ENCODE measurements at places on chromosomes 1 and 21. TPM values are rescaled to one million over a fixed set of nuclear protein-coding genes. Genes with fewer than 3 reads are reported as not detected.

Gene HMCN1
- total RNA-seq, result 142 TPM

Gene CD1C
- not detected for total RNA-seq

Gene EPHB2
- 9.3 TPM for total RNA-seq

DNA sequence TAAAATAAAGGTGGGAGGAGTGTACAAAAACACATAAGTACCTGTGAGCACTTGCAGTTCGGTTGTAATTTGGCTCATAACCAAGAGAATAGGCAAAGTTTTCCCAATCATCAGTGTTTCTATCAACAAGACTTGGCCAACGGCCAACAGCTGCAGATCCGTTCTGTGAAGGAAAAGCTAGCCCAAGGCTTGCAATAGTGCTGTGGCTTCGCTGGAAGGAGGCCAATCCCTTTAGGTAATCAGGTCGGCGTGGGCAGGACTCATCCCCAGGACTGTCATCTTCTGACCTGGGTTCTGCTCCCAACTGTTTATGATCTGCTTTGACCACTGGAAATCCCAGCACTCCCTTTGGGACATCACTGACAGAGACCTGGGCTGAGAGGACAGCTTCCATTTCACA, 107.8 kb downstream of the LYST start:
- H3K4me3 ChIP-seq, result no peak overlapping the region
- peaks cover 19% of the 10 kb centered on the region for H3K36me3 ChIP-seq
- no peak for DNase-seq
- no peaks in the 10 kb centered on the region for H3K27me3 ChIP-seq
- no peaks in the 10 kb centered on the region for H3K4me1 ChIP-seq
- H3K27ac ChIP-seq, result no peak overlapping the region

GRCh38 chr21:43717967-43718871, 710 bp upstream of the PDXK start:
- no peaks in the 10 kb centered on the region for H3K27me3 ChIP-seq
- peaks cover 34% of the 10 kb centered on the region for H3K4me1 ChIP-seq
- DNase-seq, result no peak
- peak overlapping the region; percentile 87 for H3K4me3 ChIP-seq
- no peaks in the 10 kb centered on the region for H3K36me3 ChIP-seq
- H3K27ac ChIP-seq, result no peak overlapping the region

DNA sequence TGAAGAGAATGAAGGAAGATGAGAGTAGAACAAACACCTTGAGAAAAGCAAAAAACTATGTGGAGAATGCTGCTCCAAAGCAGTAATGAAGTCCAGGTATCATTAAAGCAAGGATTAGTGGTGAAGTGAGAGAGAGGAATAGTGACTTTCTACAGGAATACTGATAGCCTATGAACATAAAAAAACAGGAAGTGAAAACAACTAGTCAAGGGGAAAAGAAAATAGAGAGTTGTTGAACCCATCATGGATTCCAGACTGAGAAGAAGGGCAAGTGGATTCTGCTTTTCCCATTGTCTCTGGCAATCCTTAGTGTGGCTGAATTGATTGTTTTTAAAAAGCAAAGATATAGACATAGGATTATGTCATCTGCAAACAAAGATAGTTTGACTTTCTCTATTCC, 119.9 kb upstream of the LHX8 start:
- no peak for DNase-seq
- no peaks in the 10 kb centered on the region for H3K4me1 ChIP-seq
- no peaks in the 10 kb centered on the region for H3K36me3 ChIP-seq
- H3K4me3 ChIP-seq, result no peak overlapping the region
- H3K27me3 ChIP-seq, result no peaks in the 10 kb centered on the region
- H3K27ac ChIP-seq, result no peak overlapping the region

DNA sequence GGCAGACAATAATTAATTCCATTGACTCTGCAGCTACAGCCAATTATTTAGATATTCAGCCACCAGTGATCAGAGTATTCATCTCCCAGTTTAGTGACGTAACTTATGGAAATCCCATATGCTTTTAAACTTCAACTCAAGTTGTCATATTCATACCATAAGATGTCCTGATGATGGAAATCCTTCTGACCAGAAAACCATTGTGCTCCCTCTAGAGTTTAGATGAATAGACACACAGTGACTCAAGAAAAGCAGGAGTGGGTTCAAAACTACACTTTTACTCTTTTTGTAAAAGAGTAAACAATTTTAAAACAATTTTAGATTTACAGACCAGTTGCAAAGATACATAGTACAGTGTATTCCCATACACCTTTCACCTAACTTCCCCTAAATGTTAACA, 463.7 kb downstream of the KCNT2 start:
- no peak for DNase-seq
- no peaks in the 10 kb centered on the region for H3K4me1 ChIP-seq
- H3K36me3 ChIP-seq, result no peaks in the 10 kb centered on the region
- no peaks in the 10 kb centered on the region for H3K27me3 ChIP-seq
- no peak overlapping the region for H3K27ac ChIP-seq

GRCh38 chr1:17531682-17532487, 7.6 kb upstream of the ARHGEF10L start:
- no peaks in the 10 kb centered on the region for H3K36me3 ChIP-seq
- no peaks in the 10 kb centered on the region for H3K27me3 ChIP-seq
- peak overlapping the region; percentile 82 for H3K27ac ChIP-seq
- peak; percentile 56 for DNase-seq
- peaks cover 68% of the 10 kb centered on the region for H3K4me1 ChIP-seq

Gene CYP4A11
- total RNA-seq, result not detected

GRCh38 chr1:182764029-182764727, 25.4 kb upstream of the NPL start:
- DNase-seq, result no peak
- H3K36me3 ChIP-seq, result no peaks in the 10 kb centered on the region
- H3K27me3 ChIP-seq, result no peaks in the 10 kb centered on the region
- no peak overlapping the region for H3K4me3 ChIP-seq
- H3K4me1 ChIP-seq, result no peaks in the 10 kb centered on the region

Gene PODN
- total RNA-seq, result 119 TPM

DNA sequence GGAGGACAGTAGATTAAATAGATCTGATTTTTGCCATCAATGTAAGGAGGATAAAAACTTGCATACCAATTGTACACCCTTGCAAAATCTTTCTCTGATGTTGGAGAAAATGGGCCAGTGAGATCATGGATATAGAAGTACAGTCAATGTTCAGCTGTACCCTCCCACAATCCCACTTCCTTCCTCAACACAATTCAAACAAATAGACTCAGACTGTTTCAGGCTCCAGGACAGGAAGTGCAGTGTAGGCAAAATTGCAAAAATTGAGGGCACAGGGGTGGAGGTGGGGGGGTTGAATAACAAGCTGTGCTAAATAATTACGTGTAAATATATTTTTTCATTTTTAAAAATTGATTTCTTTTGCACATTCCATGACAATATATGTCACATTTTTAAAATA, 3.9 kb upstream of the IFI44 start:
- peaks cover 3% of the 10 kb centered on the region for H3K36me3 ChIP-seq
- no peak for DNase-seq
- no peaks in the 10 kb centered on the region for H3K4me1 ChIP-seq
- no peak overlapping the region for H3K27ac ChIP-seq

DNA sequence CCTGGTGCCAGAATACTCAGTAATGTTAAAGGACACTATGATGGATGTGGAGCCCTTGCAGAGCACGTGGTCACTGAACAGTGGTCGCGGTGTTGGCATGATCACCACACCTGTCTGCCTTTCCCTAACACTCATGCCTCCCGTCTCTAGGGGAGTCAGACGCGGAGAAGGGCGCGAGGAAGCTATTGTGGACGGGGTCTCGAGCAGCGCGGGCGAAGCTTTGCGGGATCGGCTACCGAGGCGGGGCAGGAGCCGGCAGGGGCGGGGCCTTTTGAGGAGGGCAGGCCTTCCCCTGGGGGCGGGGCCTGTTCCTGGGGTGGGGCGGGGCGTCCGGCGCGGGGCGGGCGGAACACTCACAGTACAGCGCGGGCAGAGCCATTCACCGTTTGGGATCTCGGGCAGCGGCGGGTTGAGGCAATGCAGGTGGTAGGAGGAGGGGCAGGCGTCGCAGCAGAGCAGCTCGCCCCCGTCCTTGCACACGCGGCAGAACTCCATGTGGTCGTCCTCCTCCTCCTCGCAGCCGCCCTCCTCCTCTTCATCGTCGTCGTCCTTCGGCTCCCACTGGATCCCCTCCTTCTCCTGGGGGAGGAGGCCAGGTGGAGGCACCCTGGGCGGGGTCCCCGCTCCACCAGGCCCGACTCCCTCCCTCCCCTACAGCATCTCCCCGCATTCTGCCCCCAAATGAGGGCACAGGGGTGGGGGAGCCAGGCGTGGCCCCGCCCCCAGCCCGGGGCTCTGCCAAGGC, 31.5 kb downstream of the CHD5 start:
- H3K36me3 ChIP-seq, result no peaks in the 10 kb centered on the region
- H3K27ac ChIP-seq, result no peak overlapping the region
- peaks cover 4% of the 10 kb centered on the region for H3K4me1 ChIP-seq
- peak overlapping the region; percentile 35 for H3K4me3 ChIP-seq
- H3K27me3 ChIP-seq, result no peaks in the 10 kb centered on the region

- H3K27ac ChIP-seq, result peak overlapping the region; percentile 85
- no peaks in the 10 kb centered on the region for H3K27me3 ChIP-seq
- peak overlapping the region; percentile 77 for H3K4me3 ChIP-seq
- no peak for DNase-seq
- peaks cover 7% of the 10 kb centered on the region for H3K4me1 ChIP-seq
Observed at GRCh38 chr21:32613436-32614043, 1.4 kb upstream of the CFAP298 start.

Gene RAB7B
- total RNA-seq, result 12.0 TPM

DNA sequence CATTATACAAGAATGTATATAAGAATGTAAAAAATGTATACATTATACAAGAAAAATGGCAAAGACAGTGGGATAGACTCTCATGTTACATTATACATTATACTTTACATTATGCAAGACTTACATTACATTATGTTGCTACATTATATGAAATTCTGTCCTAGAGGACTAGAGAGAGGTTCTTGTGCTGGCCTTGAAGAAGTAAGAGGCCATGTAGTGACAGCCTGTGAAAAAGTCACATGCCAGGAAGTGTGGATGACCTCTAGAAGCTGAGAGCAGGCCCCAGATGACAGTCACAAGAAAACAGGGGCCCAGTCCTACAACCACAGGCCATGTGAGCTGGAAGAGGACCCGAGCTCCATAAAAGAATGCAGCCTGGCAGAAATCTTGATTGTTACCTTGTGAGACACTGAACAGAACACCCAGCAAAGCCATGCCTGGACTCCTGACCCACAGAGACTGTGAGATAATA, 30.5 kb upstream of the AHCYL1 start:
- DNase-seq, result no peak

Gene LCE1E
- total RNA-seq, result not detected

- no peaks in the 10 kb centered on the region for H3K36me3 ChIP-seq
- no peak overlapping the region for H3K27ac ChIP-seq
- DNase-seq, result no peak
- no peaks in the 10 kb centered on the region for H3K4me1 ChIP-seq
Observed at GRCh38 chr1:168732736-168733135, 3.7 kb upstream of the DPT start.

- H3K4me3 ChIP-seq, result no peak overlapping the region
- H3K27me3 ChIP-seq, result no peaks in the 10 kb centered on the region
- no peak for DNase-seq
- H3K27ac ChIP-seq, result peak overlapping the region; percentile 46
Observed at GRCh38 chr21:38250991-38251418, 5.8 kb upstream of the KCNJ15 start.

GRCh38 chr1:109892561-109893368, 17.9 kb upstream of the CSF1 start:
- no peak overlapping the region for H3K27ac ChIP-seq
- no peak for DNase-seq
- H3K4me1 ChIP-seq, result peaks cover 13% of the 10 kb centered on the region
- H3K4me3 ChIP-seq, result no peak overlapping the region

GRCh38 chr1:183073320-183073719, 50.1 kb downstream of the LAMC1 start:
- H3K4me3 ChIP-seq, result no peak overlapping the region
- H3K36me3 ChIP-seq, result no peaks in the 10 kb centered on the region
- H3K27ac ChIP-seq, result peak overlapping the region; percentile 20
- peaks cover 55% of the 10 kb centered on the region for H3K4me1 ChIP-seq
- H3K27me3 ChIP-seq, result no peaks in the 10 kb centered on the region

Gene PPIH
- total RNA-seq, result 38.0 TPM

Gene FCRL5
- 0.21 TPM for total RNA-seq
